ENCODE measurements at places on chromosomes 4 and X.
A peak's percentile ranks its signal among the peaks of the same experiment; 100 is the strongest.

GRCh38 chr4:17587094-17587822 is 10.3 kb downstream of the LAP3 start:
- no peak for DNase-seq

DNA sequence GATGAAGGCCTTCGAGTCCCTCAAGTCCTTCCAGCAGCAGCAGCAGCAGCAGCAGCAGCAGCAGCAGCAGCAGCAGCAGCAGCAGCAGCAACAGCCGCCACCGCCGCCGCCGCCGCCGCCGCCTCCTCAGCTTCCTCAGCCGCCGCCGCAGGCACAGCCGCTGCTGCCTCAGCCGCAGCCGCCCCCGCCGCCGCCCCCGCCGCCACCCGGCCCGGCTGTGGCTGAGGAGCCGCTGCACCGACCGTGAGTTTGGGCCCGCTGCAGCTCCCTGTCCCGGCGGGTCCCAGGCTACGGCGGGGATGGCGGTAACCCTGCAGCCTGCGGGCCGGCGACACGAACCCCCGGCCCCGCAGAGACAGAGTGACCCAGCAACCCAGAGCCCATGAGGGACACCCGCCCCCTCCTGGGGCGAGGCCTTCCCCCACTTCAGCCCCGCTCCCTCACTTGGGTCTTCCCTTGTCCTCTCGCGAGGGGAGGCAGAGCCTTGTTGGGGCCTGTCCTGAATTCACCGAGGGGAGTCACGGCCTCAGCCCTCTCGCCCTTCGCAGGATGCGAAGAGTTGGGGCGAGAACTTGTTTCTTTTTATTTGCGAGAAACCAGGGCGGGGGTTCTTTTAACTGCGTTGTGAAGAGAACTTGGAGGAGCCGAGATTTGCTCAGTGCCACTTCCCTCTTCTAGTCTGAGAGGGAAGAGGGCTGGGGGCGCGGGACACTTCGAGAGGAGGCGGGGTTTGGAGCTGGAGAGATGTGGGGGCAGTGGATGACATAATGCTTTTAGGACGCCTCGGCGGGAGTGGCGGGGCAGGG is 568 bp downstream of the HTT start:
- DNase-seq = peak; percentile 34

DNA sequence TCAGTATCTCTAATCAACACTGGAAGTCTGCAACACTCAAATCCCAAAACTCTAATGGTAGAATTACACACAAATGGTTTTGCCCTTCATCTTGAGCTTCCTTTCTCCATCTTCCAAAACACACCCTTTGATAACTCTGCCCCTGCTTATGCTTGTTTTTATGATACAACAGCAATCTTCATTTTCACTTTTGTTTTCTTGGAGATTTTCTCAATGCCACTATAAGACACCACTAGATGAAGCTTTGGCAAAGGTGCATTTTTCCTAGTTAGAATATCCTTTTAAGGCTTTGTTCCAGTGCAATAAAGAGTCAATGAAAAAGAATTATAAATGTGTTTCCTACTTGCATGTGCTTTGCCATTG is 472.4 kb upstream of the NWD2 start:
- DNase-seq = no peak

GRCh38 chrX:9867226-9867625 is 81.0 kb downstream of the SHROOM2 start:
- no peak for DNase-seq

DNA sequence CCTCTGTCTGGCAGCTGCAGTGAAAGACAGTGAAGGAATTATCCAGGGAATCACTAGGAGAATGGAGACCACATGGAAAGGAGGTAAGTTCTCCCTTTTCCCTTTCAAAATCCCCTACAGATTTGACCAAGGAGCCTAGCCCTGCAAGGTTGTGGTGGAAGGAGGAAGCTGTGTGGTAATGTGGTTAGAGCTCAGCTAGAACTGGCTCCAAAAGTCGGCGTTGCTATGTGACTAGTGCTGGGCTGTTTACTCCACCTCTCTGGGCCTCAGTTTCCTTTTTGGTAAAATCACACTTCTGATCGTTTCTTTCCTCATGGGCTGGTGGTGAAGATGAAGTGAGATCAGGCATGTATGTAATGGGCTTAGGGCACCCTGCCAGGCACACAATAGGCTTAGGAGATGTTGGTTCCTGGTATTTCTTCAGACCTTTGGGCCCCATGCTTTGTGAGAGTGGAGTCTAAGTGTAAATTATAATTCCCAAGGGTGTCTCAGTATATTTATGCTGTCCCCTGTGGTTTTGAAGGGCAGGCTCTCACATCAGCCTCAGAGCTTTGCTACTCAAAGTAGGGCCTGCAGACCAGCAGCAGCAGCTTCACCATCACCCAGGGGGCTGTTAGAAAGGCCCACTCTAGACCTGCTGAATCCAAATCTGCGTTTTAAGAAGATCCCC is 183.7 kb upstream of the BCOR start:
- no peak for DNase-seq

DNA sequence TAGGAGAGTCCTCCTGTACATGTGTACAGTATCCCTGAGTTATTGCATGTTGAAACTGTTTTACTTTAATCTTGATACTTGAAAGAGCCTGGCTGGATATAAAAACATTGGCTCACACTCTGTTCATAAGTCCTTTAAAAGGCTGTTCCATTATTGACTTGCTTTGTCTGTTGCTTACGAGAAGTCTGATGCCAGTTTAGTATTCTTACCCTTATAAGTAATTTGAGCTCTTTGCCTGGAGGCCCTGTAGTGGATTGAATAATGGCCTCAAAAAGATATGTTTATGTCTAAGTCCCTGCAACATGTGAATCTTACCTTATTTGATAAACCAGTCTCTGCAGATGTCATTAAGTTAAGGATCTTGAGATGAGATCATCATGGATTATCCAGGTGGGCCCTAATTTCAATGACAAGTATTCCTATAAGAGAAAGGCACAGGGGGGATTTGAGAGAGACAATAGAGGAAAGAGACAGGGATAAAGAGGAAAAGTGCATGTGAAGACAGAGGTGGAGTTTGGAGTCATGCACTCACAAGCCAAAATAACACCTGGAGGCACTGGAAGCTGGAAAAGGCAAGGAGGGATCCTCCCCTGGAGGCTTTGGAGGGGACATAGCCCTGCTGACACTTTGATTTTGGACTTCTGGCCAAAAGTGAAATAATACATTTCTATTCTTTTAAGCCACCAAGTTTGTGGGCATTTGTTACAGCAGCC is 98.1 kb downstream of the IRF2 start:
- no peak for DNase-seq

DNA sequence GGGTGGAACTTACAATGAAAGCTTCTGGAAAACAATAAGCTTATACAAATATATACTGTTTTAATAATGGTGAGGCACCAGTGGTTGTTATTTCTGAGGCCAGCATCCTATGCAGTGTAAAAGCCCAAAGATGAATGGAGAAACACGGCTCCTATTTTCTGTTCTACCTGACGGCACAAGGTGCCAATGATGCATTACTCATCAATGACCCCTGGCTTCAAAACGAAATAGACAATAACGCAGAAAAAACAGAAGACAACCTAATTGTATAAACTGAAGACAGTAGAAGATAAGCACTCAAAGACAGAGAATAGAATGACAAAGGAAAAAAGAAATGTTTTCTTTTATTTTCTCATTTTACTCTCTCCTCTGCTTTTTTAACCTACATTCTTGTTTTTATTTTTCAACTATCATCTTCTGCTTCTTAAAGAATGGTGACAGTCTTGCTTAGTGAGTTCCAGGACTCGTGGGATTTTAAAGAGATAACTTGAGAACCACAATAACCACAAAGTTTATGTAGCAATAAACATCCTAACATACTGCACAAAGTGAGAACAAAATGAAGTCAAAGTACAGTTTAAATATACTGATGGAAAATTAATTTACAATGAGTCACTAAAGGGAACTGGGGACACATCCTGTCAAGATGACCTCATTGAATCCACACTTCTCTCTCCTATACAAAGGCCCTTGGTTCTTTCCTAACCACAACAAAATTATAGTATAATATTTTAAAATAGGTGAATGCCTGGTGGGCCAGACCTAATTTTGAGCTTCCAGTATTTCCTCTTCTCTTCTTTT is 169.8 kb downstream of the BTC start:
- DNase-seq = no peak

GRCh38 chr4:98352940-98353339 is 91.8 kb downstream of the RAP1GDS1 start:
- no peak for DNase-seq

- DNase-seq = no peak
Observed at GRCh38 chr4:26753187-26753586, 107.5 kb upstream of the STIM2 start.

- DNase-seq = no peak
Observed at GRCh38 chr4:189941005-189941450, 356 bp downstream of the FRG1 start.

DNA sequence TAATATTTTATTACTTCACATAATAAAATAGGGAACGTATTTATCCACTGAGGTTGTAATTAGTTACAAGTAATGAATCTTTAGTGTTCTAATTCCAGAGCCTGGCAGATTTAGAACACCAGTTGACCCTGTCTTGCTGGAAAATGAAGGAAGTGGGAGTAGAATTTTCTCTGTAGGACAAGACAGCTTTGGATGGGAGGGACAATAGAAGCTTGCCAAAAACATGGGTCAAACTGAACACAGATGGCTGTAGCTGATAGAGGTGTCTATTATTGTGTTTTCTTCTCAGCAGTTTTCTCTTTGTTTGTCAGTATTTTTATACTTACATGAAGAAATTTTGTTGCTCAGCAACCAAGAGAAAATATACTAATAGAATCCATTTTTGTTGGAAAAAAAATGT is 20.2 kb downstream of the FAT4 start:
- no peak for DNase-seq

- DNase-seq = no peak
Observed at GRCh38 chr4:108172753-108173598, 4.2 kb upstream of the LEF1 start.

DNA sequence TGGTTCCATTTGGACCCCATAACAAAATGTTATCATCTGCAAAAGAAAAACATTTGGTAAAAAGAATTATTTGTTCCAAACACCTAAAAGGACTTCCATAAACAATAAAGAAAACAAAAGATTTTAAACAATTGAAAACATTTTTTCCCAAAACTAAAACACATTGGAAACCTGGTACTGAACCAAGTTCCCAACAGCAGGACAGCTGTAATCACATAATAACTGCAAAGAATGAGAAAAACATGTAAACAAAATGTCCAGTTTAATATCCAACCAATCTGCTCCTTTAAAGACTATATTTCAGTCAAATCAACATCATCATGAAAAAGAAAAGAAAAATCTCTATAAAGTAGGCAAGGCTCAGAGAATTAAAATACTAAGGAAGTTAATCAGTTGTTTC is 36.3 kb downstream of the PRDM5 start:
- DNase-seq = no peak

GRCh38 chrX:103565197-103565596 is 20.1 kb upstream of the TCEAL4 start:
- no peak for DNase-seq

- DNase-seq = no peak
Observed at GRCh38 chrX:97416461-97416860, 532.8 kb downstream of the RPA4 start.

GRCh38 chrX:38376747-38377146 is 24.3 kb downstream of the OTC start:
- no peak for DNase-seq

DNA sequence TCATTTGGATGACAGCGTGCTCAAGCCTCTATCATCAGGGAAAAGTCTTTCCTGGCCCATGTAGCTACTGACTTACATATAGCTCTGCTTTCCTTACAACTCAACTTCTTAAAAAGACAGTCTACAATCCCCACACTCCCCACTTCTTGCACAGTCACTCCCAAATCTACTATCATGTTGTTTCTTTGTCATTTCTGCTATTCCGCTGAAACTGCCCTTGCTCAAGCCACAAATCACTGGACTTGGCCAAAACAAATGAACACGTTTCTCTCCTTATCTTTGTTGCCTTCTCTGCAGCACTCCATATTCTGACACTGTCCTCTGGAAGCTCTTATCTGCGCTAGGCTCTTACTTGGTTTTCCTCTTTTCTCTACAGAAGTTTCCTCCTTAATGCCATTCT is 28.2 kb downstream of the GPRIN3 start:
- no peak for DNase-seq

DNA sequence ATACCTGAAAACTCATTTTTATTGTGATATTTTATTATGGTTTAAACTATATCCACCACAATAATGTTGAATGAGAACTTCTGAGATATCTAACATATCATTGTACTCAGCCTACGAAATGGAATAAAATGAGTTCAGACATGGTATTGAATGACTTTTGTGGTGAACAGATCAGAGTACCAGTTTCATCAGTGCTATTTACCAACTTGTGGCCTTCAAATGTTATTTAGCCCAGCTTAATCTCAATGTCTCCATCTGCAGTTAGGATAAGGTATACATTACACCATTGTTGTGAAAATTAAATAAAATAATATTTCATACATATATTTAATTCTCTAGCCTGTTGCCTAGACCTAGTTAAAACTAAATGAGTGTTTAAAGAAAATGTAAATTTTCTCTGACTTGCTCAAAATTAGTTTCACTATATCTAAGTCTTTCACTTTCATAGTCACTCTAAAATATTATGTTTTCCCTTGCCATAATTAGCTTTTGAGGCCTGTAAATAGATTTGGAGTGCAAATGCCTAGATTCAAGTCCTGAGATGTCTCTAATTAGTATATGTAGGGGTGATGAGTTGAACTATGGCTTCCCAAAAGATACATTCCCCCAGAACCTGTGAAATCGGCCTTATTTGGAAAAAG is 594.2 kb downstream of the STPG2 start:
- DNase-seq = no peak

DNA sequence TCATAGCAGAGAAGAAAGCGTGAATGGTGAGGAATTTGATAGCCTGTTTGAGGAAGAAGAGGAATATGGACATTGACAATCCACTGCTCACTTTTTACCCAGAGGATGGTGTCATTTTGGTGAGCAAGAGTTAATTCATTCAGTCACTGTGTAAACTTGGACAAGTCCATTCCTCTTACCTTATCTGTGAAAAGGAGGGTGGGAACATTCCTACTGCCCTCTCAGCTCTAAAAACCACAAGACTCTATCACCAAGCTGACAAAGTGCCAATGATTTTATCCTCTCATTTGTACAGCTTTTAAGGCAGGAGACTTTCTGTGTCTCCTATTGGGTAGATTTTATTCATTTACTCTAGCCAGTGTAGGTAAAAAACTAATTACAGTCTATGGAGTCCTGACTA is 103.8 kb downstream of the LUZP4 start:
- no peak for DNase-seq
